Muscle of leg (tissue), 16 donors: ENCODE measurements at places on chromosomes 3 and 15. TPM values are rescaled to one million over a fixed set of nuclear protein-coding genes. Genes with fewer than 3 reads are reported as not detected.
A peak's percentile ranks its signal among the peaks of the same experiment; 100 is the strongest.

GRCh38 chr3:170751899-170752293 is 118.1 kb downstream of the RPL22L1 start:
- DNase-seq = no peak

- DNase-seq = peak; percentile 54
These were observed 1.7 kb downstream of the LRRN1 start for GRCh38 chr3:3800685-3801493.

DNA sequence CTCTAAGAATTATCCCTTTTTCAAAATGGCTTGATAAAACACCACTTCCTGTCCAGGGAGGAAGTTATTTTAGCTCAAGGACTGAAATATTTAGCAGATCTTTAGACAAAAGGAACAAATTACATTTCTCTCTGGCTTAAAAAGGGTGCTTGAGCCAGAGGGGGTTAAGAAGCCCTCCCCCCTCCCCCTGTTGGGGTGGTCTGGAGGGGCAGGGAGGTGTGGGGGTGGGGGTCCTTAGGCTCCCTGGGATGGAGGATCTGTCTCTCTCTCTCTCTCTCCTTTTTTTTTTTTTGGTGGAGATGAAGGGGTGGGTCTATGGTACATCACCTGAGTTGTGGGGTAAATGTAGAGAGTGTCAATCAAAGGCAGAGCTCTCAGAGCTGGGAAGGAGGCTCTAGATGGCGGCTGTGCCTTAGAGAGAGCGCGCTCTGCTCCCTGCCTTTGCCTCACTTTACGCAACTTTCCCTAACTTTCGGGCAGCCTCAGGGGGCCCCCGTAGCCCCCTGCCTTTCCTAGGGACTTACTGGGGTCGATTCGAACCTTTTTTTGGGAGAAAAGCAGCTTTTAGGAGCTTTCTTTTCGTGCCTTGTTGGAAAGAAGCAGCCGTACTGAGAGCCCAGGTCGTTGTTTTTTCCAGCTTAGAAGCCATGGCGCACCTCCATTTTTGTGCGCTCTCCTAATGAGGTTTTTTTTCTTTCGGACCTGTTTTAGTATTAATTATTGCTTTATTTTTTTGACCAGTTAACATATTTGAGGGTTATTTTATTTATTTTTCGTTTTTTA is at the start of gene CHD2:
Gene CHD2, plus strand, starts transcription at position 377 of the 783 bp plus-strand sequence. CDS start 914 bp downstream, outside the sequence.
- peak; percentile 94 for DNase-seq

DNA sequence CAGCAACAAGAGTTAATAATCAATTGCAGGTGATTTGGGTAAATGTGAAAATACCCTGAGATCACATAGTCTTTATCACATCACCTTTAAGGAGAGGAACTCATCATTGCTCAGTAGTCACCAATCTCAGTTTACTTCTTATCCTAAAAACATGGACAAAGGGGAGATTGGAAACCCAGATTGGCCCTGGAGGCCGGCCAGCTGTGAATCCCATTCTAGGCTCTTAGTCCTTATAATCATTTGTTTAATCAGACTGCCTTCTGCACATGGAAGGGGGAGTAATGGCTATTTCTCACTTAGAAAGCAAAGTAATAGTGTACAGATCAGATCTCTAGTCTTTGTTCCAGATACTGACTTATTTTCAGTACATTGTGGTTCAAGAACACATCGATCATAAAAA is 37.2 kb upstream of the CPB1 start:
- no peak for DNase-seq

- DNase-seq = no peak
These were observed 33.9 kb downstream of the RAB27A start for GRCh38 chr15:55255714-55256113.

- DNase-seq = no peak
These were observed 476.3 kb downstream of the AGBL1 start for GRCh38 chr15:86555939-86556338.

GRCh38 chr3:78238811-78239210 is 1198.9 kb downstream of the ROBO2 start:
- DNase-seq = no peak

- no peak for DNase-seq
These were observed 16.6 kb downstream of the TEX264 start for GRCh38 chr3:51687431-51688205.

DNA sequence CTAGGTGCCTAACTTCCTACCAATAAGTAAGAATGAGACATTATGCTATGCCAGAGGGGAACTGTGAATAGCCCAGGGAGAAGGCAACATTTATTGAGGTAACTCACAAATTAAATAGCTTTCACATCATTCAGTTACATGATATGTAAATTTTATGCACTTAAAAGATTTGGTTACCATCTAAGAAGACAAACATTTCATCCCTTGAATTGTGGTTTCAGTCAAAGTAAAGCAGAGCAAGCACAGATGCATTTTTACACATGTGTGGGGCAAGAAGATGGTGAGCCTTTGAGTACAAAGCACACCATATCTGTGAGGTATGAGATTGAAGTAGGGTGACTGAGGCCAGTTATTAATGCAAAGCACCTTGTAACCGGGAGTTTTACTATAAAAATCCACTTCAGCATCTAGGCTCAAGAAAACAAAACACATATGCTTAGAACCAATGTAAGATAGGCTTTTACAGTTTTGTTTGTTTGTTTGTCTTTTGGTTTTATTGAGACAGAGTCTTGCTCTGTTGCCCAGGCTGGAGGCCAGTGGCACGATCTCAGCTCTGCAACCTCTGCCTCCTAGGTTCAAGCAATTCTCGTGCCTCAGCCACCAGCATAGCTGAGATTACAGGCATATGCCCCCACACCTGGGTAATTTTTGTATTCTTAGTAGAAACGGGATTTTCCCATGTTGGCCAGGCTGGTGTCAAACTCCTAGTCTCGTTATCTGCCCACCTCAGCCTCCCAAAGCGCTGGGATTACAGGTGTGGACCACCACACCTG is 3.5 kb downstream of the PLSCR2 start:
- no peak for DNase-seq

DNA sequence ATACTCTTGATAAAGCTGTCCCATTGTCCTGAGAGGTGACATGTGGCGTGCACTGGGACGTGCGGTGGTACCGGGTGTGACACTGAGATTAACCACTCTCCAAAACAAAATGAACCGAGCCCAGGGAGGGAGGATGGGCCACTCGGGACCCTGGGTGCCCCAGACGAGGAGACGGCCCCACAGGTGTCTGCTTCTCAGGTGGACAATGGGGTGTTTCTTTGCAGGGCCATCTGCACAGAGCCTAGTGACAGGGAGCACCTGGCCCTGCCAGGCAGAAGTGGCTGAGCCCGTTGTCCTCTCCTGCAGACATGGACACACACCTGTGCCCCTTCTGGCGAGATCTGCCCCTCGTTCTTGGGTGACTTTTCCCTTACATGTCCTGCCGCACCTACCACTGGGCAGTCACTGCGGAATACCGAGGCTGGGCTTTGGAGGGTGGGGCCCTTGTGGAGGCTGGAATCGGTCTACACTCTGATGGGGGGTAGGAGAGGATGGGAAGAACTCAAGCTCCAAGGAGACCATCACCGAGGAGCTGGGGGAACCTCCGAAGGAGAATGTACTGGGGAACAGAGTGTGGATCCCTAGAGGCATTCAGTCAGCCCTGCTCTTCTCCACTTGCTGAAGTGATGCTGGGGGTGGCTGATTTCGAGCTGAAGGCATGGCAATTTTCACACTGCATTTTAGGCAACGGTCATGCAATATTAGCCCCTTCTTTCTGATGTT is 153.5 kb downstream of the ATP10A start:
- DNase-seq = no peak

GRCh38 chr3:123328851-123329635 is 119.8 kb downstream of the ADCY5 start:
- DNase-seq = peak; percentile 60

- DNase-seq = no peak
These were observed 38.5 kb downstream of the HDC start for GRCh38 chr15:50227076-50227475.

- DNase-seq = no peak
These were observed 7.1 kb downstream of the GPD1L start for GRCh38 chr3:32113566-32113965.

- peak; percentile 90 for DNase-seq
These were observed 31.5 kb upstream of the RPS17 start for GRCh38 chr15:82571722-82572222.

GRCh38 chr15:81095690-81096365 is 38.2 kb upstream of the CFAP161 start:
- DNase-seq = peak; percentile 45

DNA sequence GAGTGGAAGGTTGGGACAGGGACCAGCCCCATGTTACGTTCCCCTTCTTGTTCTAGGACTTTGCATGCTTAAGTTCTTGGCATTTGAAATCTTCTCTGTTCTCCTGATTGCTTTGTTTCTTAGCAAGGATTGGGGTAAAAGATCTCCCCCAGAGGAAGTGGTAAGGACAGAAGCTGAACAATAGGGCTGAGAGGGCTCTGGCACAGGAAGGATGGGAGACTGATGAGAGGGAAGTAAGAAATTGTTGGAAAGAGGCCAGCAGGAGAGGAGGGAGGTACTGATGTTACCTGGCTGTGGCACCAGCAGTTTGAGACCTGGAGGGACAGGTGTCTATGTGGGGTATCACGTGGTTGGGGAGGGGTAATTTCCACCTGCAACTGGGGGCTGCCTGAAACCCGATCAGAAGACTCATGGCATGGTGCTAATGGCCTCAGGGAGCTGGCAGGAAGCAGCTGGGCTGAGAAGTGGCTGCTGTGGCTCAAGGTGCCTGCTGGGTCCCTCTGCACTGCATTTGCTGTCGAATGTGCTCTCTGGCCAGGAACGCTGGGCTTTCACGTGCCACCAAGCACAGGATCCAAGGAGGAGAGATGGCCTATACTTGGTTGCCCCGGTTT is 108.4 kb downstream of the LSM3 start:
- DNase-seq = no peak

GRCh38 chr15:36707884-36708435 is 128.5 kb downstream of the CDIN1 start:
- DNase-seq = no peak

GRCh38 chr3:190197346-190197763 is 76.7 kb upstream of the P3H2 start:
- peak; percentile 86 for DNase-seq

DNA sequence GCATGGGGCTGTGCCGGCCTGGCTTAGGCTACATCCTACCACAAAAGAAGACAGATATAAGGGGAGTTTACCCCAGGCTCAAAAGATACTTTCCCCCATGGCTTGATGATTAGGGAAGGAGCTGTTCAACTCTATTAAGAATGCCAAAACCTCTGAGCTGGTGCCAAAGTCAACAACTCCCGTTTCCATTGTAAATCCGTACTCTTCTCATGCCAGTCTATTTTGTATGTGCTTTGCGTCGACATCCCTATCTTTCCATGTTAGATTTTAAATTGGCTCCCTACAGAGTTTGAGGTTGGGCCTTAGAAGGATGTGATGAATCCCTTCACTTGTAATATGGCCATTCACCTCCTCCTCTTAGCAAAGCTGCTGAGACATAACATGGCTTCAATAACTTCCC is 46.9 kb downstream of the RLBP1 start:
- no peak for DNase-seq

DNA sequence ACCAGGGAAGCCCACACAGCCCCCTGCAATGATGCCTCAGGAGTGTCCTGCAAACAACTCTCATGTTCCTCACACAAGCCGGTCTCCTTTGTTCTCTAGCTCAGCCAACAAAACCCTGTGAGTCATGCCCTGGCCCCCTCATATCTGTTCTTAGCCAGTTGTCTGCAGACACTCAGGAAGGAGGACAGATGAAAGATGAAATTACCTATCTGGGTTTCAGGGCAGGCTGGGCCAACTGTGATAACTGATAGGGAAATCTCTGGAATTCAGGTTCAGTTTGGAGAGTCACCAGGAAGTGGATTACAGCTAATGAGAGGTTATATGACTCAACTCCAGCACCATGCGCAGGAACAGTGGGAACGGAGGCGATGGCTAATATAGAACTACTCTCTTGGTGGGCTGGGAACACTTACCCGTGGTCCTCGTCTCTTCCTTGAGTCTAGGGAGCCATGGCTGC is 352.0 kb upstream of the ADAMTS9 start:
- DNase-seq = no peak

GRCh38 chr3:27323087-27323570 is 46.1 kb downstream of the NEK10 start:
- no peak for DNase-seq

DNA sequence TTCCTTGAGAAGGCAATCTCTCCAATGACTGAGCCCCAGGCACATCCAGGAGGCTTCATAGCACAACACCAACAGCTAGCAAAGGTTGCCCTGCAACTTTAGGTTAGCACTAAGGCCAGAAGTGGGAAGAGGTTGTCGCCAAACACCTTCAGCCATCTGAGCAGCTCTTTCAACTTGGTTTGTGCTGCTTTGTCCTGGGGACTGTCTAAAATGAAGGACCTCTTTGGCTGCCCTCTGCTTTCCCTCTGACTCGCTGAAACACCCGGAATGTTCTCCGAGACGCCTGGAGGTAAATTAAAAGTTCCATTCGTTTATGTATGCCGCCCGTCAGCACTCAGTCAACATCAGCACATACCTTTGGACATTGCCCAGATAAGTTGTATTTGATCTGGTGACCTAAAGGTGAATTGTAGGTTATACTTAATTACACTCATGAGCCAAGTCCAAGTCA is 121.2 kb upstream of the NR2F2 start:
- DNase-seq = no peak

GRCh38 chr3:197378985-197379718 is 80.7 kb upstream of the DLG1 start:
- DNase-seq = no peak

GRCh38 chr3:123870033-123870432 is 14.1 kb downstream of the MYLK start:
- no peak for DNase-seq

DNA sequence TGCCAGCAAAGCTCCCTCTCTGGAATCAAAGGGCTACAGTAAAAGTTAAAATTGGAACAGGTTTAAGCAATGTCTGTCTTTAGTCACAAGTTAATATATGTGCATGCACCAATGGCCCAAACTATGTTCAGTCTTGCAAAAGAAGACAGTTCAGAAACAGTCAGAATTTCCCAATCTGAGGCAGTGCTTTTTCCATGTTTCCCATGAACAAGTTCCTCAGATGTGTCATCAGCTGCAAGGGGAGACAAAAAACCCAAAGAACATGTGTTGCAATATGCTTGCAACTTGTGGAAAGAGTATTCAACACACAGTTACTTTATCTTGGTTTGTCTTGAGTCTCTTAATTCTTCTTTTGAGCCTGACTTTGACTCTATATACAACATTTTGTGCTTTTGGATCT is 148.4 kb downstream of the USP13 start:
- no peak for DNase-seq

GRCh38 chr3:139518306-139518705 is 21.2 kb downstream of the RBP1 start:
- DNase-seq = no peak

GRCh38 chr3:167776066-167776685 is 40.7 kb downstream of the SERPINI1 start:
- no peak for DNase-seq

Gene NPAP1
- 0.41 TPM for polyA plus RNA-seq

Gene IL5RA
- 0.13 TPM for polyA plus RNA-seq

Gene ZPLD1
- polyA plus RNA-seq = not detected

Gene DNAJB8
- polyA plus RNA-seq = not detected

Gene SGO1
- polyA plus RNA-seq = 4.5 TPM

Gene CELSR3
- polyA plus RNA-seq = 0.52 TPM

Gene ABHD14A
- 13.6 TPM for polyA plus RNA-seq

Gene FBXO22
- polyA plus RNA-seq = 27.5 TPM

Gene NAALADL2
- 12.0 TPM for polyA plus RNA-seq

Gene CCDC33
- polyA plus RNA-seq = 0.11 TPM

Gene GABRA5
- 0.38 TPM for polyA plus RNA-seq

Gene CLDND1
- polyA plus RNA-seq = 68.0 TPM

Gene EPHA6
- polyA plus RNA-seq = 0.15 TPM

Gene ZNF774
- 2.0 TPM for polyA plus RNA-seq

Gene MAP1A
- 42.4 TPM for polyA plus RNA-seq

Gene RYR3
- 33.2 TPM for polyA plus RNA-seq

Gene HRG
- polyA plus RNA-seq = not detected

Gene TERC
- not detected for polyA plus RNA-seq

Gene PGBD4
- polyA plus RNA-seq = 1.0 TPM

Gene ZFYVE19
- 16.1 TPM for polyA plus RNA-seq

Gene NME9
- polyA plus RNA-seq = 0.84 TPM
